MCF 10A (cell line): ENCODE measurements at places on chromosomes 12 and 14. TPM values are rescaled to one million over a fixed set of nuclear protein-coding genes. Genes with fewer than 3 reads are reported as not detected.

Gene RAP1B
- 180 and 232 TPM in 2 replicates for total RNA-seq

- no peak overlapping the region for H3K27ac ChIP-seq
- peaks cover 6% of the 10 kb centered on the region for H3K36me3 ChIP-seq
- no peak overlapping the region for H3K4me3 ChIP-seq
- H3K27me3 ChIP-seq: no peaks in the 10 kb centered on the region
Measured at GRCh38 chr14:91878274-91878673, 10.9 kb upstream of the TC2N start.

- no peaks in the 10 kb centered on the region for H3K27me3 ChIP-seq
- H3K27ac ChIP-seq: no peak overlapping the region
- H3K4me3 ChIP-seq: no peak overlapping the region
- H3K4me1 ChIP-seq: peaks cover 7% of the 10 kb centered on the region
- no peaks in the 10 kb centered on the region for H3K36me3 ChIP-seq
Measured at GRCh38 chr12:59808317-59808910, 212.6 kb downstream of the SLC16A7 start.

Gene SRRM4
- not detected in 2 replicates for total RNA-seq

GRCh38 chr12:55420307-55420962 is 5.6 kb upstream of the OR6C76 start:
- H3K4me3 ChIP-seq: no peak overlapping the region
- no peak for DNase-seq
- H3K27ac ChIP-seq: no peak overlapping the region
- peaks cover 41% of the 10 kb centered on the region for H3K27me3 ChIP-seq
- no peaks in the 10 kb centered on the region for H3K4me1 ChIP-seq
- H3K36me3 ChIP-seq: no peaks in the 10 kb centered on the region

Gene TAC3
- not detected in 2 replicates for total RNA-seq

Gene KLRG1
- 1.7 and 1.9 TPM in 2 replicates for total RNA-seq

Gene RERGL
- 0.37 TPM in 1 of 2 replicates, not detected in the other for total RNA-seq

DNA sequence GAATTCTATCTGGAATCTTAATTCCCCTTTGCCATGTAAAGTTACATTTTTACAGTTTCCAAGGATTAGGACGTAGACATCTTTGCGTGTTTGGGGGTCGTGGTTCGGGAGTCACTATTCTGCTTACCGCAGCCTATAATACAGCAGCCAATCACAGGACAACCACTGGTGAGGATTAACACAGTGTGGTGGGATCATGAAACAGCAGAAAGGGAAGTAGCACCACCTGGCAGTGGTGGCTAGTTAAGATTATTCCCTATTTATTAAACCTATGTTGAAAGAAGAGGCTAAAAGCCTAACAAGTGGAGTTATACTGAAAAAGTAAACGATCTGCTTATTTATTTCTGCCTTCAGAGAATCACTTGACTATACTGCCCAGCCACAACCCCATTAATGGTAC is 71.7 kb downstream of the IPO8 start:
- no peaks in the 10 kb centered on the region for H3K27me3 ChIP-seq
- H3K4me1 ChIP-seq: peaks cover 5% of the 10 kb centered on the region
- no peak overlapping the region for H3K27ac ChIP-seq
- no peak for DNase-seq

- no peaks in the 10 kb centered on the region for H3K36me3 ChIP-seq
- no peak overlapping the region for H3K27ac ChIP-seq
- no peak for DNase-seq
- H3K27me3 ChIP-seq: no peaks in the 10 kb centered on the region
- peaks cover 19% of the 10 kb centered on the region for H3K4me1 ChIP-seq
Measured at GRCh38 chr14:94398182-94398479, 9.7 kb upstream of the SERPINA1 start.

- no peaks in the 10 kb centered on the region for H3K27me3 ChIP-seq
- DNase-seq: no peak
- no peak overlapping the region for H3K4me3 ChIP-seq
- H3K36me3 ChIP-seq: no peaks in the 10 kb centered on the region
Measured at GRCh38 chr12:75579552-75579951, 68.1 kb upstream of the KRR1 start.

DNA sequence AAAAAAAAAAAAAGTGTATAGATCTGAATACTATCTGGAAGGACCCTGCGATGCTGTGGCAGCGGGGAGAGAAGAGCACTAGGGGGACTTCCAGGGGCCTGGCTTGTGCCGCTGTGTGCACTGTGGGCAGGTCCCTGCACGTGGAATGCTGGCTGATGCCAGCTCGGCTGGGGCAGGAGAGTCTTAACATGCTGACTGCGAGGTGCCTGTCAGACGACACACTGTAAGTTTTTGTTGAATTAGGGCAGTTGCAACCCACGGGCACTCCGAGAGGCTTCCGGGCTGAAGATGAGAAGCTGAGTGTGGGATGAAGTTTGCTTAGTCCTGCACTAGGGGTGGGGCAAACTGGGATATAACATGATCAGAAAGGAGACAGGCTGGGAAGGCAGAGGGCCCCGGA is 10.7 kb downstream of the GLT1D1 start:
- DNase-seq: no peak
- H3K4me1 ChIP-seq: no peaks in the 10 kb centered on the region
- H3K36me3 ChIP-seq: no peaks in the 10 kb centered on the region
- H3K27me3 ChIP-seq: no peaks in the 10 kb centered on the region
- H3K4me3 ChIP-seq: no peak overlapping the region

DNA sequence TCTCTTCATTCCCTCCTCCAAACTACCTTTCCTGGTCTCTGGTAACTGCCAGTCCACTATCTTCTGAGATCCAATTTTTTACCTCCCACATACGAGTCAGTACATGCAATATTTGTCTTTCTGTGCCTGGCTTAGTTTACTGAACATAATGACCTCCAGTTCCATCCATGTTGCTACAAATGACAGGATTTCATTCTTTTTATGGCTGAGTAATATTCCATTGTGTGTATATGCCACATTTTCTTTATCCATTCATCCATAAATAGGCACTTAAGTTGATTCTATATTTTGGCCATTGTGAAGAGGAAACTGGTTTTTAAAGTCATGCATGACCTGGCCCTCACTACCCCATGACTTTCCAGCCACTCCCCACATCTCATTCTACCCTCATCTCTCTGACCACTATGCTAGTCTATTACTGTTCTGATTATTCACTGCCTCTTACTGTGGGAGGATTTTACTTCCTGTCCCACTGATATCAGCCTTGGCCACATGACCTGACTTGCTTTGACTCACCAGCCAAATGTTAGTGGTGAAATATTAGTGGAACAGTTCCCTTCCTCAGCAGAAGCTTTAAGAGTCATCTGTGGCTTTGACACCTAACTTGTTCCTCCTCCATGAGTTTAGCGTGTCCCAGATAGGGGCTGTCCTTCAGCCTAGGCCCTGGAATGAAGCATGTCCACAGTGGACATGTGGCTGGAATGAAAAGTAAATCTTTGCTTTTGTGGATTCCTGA is 52.2 kb downstream of the GOLGA5 start:
- H3K27me3 ChIP-seq: no peaks in the 10 kb centered on the region
- peaks cover 10% of the 10 kb centered on the region for H3K4me1 ChIP-seq
- no peak overlapping the region for H3K27ac ChIP-seq
- peaks cover 20% of the 10 kb centered on the region for H3K36me3 ChIP-seq
- peak; percentile 49 for DNase-seq
